ENCODE measurements at places on chromosomes 11 and 22.
A peak's percentile ranks its signal among the peaks of the same experiment; 100 is the strongest.

GRCh38 chr22:22914726-22915669 lies 27.4 kb downstream of the IGLL5 start:
- no peak for DNase-seq

DNA sequence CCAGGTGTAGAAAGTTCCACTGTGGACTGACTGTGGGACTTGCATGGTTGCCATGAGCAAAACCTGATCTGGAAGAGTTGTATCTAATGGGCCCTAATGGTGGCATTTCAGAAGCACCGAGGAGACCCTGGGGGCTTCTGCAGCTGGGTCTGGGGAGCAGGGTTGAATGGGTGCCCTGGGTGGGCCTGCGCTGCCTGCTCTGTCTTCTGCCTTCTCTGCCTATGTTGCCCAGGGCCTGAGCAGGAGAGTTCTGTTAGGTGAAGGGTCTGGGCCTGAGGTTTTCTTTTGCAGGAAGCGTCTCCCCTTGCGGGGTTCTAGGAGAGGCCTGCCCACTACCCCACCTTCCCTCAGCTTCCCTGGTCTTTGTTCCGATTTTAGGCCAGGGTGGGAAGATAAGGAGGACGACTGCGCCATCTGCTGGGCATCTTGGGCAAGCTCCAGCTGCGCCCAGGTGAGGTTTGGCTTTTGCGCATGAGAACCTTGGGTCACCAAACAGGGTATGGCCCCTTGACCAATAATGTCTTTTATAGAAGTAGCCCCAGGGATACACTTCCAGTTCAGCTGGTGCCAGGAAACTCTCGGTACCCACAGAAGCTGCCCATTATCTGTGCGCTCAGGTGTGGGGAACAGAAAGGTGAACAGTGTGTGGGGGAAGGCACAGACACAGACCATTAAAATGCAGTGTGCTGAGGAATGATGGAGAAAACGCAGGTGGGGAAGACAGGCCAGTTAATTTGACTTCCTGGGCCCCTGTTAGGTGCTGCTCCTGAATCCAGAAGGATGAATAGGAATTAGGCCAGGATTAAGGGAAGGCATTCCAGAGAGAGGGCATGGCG lies 23.2 kb downstream of the COMMD9 start:
- DNase-seq: no peak

GRCh38 chr11:76102802-76103201 lies 103.5 kb downstream of the WNT11 start:
- no peak for DNase-seq

- DNase-seq: no peak
These were observed 10.9 kb upstream of the ADA2 start for GRCh38 chr22:17229991-17230630.

- DNase-seq: no peak
These were observed 80.8 kb downstream of the GRK3 start for GRCh38 chr22:25645266-25645665.

DNA sequence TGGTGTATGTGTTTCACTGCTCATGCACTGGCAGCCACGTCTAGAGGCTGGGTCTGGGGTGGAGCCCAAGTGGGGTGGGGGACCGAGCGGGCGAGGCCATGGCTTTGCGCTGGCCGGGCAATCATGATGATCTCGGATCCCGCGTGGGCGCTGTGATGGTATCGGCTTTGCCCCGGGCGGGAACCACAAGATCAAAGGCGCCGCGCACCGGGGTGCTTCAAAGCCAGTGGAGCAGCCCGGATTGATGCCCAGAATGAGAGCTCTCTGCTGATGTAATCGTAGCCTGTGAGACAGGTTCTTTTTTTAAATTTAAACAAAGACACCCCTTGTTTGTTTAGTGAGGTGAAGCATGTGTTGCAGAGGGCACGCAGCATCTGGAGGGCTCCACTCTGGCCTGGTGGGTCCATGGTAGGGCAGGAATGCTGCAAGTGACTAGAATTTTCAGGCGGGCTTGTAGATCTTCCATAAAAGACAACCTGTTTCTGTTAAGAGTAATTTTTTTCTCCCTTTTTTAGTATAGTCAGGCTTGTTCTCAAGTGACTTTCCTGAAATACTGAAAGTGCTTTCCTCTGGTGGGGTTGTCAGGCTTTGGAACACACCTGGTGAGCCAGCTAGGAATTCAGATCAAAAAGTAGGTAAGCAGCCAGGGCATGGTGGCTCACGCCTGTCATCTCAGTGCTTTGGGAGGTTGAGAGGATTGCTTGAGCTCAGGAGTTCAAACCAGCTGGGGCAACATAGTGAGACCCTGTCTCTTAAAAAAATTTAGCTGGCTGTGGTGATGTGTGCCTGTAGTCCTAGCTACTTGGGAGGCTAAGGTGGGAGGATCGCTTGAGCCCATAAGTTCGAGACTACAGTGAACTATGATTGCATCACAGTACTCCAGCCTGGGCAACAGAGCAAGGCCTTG lies 40.7 kb downstream of the ZNRF3 start:
- DNase-seq: no peak

- DNase-seq: no peak
These were observed 57.3 kb upstream of the SCUBE2 start for GRCh38 chr11:9148727-9149126.

- no peak for DNase-seq
These were observed 54.5 kb upstream of the ME3 start for GRCh38 chr11:86726770-86727504.

- DNase-seq: no peak
These were observed 13.5 kb upstream of the FTH1 start for GRCh38 chr11:61980783-61981541.

DNA sequence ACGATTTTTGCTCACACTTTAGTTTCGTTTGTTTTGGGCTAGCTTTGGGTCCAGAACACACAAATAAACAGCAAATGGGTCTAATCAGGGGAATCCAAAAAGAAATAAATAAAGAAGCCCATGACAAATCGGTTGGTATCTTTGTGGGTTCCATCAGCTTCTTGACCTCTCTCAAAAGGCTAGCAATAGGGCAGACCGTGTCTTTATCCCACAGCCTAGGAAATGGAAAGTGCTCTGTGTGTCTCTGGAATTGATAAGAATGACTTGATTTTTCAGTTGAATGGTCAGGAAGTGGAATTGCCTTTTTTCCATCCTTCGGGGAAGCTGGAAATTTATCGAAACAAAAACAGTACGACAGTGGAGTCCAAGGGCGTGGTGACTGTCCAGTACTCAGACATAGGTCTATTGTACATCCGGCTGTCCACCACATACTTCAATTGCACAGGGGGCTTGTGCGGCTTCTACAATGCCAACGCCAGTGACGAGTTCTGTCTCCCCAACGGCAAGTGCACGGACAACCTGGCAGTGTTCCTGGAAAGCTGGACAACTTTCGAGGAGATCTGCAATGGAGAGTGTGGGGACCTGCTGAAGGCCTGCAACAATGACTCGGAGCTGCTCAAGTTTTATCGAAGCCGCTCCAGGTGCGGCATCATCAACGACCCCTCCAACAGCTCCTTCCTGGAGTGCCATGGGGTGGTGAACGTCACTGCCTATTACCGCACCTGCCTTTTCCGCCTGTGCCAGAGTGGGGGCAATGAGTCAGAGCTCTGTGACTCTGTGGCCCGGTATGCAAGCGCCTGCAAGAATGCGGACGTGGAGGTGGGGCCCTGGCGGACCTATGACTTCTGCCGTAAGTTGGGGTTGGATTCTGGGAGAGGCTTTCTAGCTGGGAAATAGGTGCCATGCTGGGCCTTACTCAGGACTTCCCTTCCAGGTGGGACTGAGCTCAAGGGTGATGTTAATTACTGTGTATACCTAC lies 28.6 kb downstream of the TECTA start:
- DNase-seq: no peak

- peak; percentile 36 for DNase-seq
These were observed 6.5 kb downstream of the SF1 start for GRCh38 chr11:64771861-64772260.

GRCh38 chr11:126459691-126460281 lies 104.3 kb downstream of the ST3GAL4 start:
- DNase-seq: no peak

DNA sequence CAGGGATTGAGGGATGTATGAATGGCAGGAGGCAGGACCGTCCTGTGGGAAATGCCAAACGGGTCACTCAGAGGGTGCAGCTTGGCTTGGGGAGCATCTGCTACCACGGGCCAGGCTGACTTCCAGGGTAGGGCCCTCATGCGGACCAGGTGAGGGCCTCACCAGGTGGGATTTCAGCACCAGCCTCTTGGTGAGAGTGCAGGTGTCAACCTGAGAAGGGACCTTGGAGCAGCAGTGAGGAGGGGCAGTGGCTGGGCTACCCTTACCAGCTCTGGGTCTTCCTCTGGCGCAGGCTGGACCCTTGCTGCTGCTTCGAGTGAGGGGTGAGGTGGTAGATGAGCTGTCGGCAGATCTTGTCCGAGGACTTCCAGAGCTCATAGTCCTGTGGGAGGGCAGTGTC lies 4.9 kb downstream of the LRRC75B start:
- DNase-seq: no peak

Data from inflammatory macrophage treated with lipopolysaccharide for 1 hour (primary cell).